ENCODE measurements at places on chromosomes 6 and 20. TPM values are rescaled to one million over a fixed set of nuclear protein-coding genes. Genes with fewer than 3 reads are reported as not detected.

Gene SCGN
- not detected for polyA plus RNA-seq

DNA sequence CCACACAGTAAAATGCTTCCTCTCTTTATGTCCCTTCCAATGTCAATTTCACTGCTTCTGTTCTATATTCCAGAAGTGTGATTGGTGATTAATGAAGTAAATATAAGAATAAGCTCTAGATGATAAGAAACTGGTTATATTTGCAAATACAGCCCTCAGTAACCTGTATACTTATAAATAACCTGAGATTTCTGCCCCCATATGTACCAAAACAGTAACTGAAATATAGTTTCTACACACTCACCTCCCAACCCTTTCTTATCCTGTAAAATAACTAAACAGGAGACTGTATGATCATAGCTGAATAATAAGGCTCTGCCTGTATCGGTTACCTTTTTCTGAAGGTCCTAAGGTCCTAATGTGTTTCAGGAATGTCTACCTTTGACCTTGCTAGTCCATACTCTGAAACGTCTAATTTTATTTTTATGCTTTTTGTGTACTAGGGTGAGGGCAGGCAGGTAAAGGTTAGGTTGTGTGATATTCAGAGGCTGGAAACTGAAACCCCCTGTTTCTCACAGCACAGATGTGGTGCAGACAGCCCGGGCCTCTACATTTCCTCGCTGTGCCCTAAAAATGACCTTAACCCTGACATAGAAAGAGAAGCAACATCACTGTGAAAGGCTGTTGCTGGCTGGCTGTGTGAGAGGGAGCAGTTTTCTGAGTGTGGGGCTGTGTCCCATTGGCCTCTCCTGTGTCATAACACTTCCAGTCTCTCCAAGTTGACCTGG lies 378.8 kb downstream of the CENPW start:
- no peak for DNase-seq

Gene HFE
- 8.1 TPM for polyA plus RNA-seq

Gene APCDD1L
- 0.17 TPM for polyA plus RNA-seq

DNA sequence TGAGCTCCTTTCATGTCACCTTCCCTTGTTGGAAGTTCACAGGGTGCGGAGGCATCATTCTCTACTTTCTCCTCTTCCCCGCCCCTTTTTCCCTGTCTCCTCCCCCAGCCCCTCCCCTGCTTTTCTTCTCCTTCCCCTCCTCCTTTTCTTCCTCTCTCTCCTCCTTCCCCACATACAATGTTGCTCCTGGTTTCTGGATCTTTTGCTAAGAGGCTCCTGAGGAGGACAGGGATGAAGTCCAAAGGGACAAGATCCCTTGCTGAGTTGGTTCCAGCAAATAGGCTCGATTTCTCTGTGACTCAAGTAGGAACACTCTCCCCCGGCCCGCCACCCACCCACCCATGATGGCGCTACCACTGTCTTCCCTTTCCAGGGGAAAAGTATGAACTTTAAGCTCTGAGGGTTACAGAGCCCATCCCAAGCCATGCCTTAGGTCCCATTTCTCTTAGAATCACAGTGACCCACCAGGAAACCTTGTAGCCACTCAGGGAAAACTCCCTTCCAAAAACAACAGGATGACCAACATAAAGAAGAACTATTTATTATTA lies 852 bp upstream of the TFEB start:
- DNase-seq, result peak; percentile 26

Gene GGTLC1
- polyA plus RNA-seq, result not detected

GRCh38 chr6:112457886-112458285 lies 110.8 kb downstream of the RFPL4B start:
- no peak for DNase-seq

Data from endothelial cell of umbilical vein (primary cell).